ENCODE measurements at places on chromosomes 2 and 18.

- no peak for DNase-seq
Observed at GRCh38 chr2:99925960-99926359, 216.4 kb downstream of the AFF3 start.

- no peak for DNase-seq
Observed at GRCh38 chr2:47065771-47066380, 89.2 kb downstream of the STPG4 start.

DNA sequence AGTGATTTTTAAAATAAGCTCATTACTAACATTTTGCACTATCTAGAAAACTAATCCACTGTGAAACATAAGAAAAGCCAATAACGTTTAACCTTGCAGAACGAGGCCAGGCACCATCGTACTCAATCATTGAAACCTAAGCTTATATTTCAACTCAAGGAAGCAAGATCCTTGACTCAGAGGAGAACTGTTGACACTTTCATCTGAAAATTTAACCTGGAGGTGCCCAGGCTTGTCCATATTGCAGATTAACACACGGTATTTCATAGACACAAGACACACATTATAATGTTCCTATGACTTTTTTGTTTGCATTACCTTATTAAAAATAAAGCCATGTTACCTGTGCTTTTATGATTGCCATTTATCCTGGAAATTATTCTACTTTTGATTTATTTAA lies 89.6 kb downstream of the ZNF385B start:
- DNase-seq = no peak

GRCh38 chr18:30403278-30403677 lies 639.3 kb downstream of the DSC3 start:
- DNase-seq = no peak

DNA sequence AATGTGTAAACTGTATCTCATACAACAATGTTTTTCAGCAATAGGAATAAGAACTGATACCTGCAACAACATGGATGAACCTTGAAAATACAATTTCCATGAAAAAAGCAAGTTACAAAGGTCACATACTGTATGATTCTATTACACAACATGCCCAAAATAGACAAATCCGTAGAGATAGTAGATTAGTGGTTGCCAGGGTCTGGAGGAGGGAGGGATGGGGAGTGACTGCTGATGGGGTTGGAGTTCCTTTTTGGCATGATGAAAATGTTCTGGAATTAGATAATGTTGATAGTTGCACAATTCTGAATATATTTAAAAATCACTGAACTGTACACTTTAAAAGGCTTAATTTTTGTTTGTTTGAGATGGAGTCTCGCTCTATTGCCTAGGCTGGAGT lies 33.8 kb downstream of the UBXN4 start:
- no peak for DNase-seq

DNA sequence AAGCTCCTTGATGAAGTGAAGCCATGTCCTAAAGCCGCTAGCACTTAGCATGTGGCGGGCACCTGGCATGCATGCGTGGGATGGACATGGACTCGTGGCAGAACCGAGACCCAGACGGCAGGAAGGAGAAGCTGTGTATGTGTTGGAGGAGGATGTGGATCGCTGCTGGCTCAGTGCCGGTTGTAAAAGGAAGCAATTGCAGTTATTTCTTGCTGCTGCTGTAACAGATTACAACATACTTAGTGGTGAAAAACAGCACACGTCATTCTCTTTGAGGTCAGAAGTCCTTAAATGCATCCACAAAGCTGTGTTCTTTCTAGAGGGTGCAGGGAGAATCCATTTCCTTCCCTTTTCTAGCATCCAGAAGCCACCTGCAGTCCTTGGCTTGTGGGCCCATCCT lies 74.6 kb downstream of the AGAP1 start:
- no peak for DNase-seq

GRCh38 chr18:62629031-62629430 lies 86.3 kb upstream of the PHLPP1 start:
- DNase-seq = no peak

- DNase-seq = no peak
Observed at GRCh38 chr2:134148843-134149472, 104.9 kb upstream of the MGAT5 start.

GRCh38 chr2:143148757-143149156 lies 19.5 kb downstream of the ARHGAP15 start:
- DNase-seq = no peak

DNA sequence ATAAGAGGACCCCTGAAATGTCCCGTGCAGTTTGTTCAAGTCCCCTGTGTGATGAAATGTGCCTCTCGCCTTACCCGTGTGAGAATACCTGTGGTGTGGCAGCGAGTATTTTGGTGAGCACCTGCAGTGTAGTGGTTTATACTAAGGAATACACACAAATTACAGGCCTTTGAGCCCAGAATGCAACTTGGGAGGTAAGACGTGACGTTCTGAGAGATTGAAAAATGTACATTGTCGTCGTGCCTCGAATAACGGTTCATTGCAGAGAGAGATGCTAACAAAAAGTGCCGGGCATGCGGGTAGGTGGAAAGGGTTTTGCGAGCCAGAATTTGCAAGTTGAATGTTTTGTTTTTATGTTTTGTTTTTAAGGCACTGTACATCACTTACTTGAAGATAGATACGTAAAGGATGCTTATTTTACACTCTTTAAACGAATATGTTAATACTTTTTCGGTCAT lies 867 bp downstream of the RBBP8 start:
- DNase-seq = no peak

DNA sequence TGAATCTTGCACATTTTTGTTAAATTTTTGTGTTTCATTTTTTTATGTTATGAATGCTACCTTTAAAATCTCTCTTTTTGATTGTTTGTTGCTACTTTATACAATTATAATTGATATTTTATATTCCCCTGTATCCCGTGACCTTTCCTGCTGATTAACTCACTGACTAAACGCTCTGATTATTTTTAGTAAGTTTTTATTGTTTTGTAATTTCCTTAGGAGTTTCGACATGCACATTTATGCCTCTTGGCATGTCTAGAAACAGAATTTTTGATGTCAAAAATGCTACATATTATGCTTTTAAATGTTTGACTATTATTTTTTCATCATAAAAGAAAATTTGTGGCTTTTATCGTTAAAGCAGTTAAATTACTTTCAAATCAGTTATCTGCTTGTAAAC lies 1131.6 kb upstream of the TMEFF2 start:
- no peak for DNase-seq

DNA sequence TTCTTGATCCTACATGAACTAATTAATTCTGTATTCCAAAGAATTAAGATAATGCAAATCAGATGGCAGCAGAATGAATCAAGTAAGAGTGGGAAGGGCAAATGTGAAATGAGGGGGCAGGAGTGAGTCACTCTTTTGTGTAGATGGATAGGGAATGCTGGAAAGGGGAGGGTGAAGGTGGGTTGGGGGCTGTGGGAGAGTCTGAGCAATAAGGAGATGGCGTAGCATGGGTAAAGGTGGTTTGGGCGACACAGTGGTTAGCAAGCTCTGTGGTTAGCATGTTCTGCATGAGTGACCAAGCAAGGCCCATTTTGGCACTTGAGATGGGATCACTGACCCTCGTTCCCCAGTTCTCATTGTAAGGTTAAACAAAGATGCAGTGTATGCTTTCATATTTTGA lies 20.4 kb downstream of the GPD2 start:
- no peak for DNase-seq

DNA sequence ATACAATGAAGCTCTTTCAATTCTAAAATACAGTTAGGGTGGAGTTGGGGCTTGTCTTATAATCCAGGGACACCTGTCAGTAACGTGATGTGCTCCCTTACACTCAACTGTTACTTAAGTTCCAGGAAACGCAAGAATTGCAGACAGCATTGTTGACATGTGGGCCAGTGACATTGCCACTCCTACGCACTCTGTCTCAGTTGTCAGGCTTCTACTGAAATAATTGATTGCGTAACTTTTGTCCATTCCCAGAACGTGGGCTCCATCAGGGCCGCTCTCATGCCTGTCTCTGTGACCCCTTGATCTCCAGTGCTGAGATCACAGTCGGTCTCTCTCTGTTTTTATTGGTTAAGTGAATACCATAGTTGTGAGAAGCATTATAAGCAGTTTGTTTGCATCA lies 487.8 kb downstream of the GALR1 start:
- no peak for DNase-seq

- no peak for DNase-seq
Observed at GRCh38 chr2:238182362-238182761, 21.1 kb downstream of the ILKAP start.

- no peak for DNase-seq
Observed at GRCh38 chr2:159438284-159438683, 151.8 kb upstream of the WDSUB1 start.

- no peak for DNase-seq
Observed at GRCh38 chr2:170235860-170236679, 58.1 kb downstream of the MYO3B start.

DNA sequence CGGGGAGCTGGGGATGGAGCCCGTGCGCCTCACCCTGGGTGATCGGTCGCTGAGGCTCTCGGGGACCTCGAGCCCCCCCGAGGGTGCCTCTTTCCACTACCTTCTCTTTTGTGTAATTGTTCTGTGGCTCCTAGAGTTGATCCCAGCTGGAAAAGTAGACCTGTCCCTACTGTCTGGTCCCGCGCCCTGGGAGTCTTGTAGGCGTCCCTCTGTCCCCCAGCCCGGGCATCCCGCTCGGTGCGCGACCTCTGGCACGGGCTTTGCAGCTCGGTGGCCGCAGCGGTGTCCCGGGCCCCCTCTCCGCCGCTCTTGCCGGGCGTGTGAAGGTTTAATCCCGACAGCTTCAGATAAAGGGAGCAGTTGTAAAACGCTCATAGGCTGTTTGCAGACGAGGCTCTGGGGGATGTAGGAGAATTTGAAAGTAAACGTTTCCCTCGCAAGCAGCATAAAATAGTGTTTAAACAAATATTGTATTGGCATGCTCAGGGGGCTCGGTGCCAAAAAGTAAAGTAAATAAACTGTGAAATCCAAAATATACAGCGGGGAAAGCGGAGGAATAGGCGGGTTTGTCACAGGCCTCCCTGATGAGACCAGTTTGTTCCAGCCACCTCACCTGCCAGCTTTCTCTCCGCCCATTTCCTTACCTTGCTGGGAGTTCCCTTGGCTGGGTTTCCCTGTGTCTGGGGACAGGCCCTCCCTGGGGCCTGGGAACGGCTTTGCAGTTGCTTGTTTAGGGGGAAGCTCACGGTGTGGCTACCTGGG lies 1.9 kb downstream of the GLI2 start:
- DNase-seq = no peak

- DNase-seq = no peak
Observed at GRCh38 chr2:10058251-10059015, 15.1 kb downstream of the KLF11 start.

GRCh38 chr2:100761365-100761764 lies 58.6 kb upstream of the NPAS2 start:
- no peak for DNase-seq

- DNase-seq = no peak
Observed at GRCh38 chr18:40035966-40036365, 1919.1 kb upstream of the PIK3C3 start.

DNA sequence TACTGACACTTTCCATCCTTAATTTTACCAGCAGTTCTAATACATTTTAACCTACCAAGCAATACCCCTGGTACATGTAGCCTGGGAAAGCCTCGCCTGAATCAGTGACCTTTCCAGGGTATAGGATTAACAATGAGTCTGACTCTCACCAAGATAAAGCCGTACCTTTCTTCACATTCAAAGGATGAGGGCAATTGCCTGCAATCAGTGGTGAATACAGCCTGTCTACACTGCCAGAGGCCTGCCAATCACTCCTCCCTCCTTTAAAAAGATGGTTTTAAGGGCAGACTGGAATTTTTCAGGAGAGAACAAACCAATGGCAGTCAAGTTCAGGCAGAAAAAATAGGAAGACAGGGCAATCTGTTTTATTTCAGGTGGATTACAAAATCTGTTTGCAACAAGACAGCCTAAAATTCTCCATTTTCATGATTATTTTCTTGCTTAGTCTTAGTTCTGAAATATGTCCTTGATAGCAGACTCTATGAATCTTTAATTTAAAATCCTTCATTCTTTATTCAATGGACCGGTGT lies 4.8 kb downstream of the EPHA4 start:
- no peak for DNase-seq

DNA sequence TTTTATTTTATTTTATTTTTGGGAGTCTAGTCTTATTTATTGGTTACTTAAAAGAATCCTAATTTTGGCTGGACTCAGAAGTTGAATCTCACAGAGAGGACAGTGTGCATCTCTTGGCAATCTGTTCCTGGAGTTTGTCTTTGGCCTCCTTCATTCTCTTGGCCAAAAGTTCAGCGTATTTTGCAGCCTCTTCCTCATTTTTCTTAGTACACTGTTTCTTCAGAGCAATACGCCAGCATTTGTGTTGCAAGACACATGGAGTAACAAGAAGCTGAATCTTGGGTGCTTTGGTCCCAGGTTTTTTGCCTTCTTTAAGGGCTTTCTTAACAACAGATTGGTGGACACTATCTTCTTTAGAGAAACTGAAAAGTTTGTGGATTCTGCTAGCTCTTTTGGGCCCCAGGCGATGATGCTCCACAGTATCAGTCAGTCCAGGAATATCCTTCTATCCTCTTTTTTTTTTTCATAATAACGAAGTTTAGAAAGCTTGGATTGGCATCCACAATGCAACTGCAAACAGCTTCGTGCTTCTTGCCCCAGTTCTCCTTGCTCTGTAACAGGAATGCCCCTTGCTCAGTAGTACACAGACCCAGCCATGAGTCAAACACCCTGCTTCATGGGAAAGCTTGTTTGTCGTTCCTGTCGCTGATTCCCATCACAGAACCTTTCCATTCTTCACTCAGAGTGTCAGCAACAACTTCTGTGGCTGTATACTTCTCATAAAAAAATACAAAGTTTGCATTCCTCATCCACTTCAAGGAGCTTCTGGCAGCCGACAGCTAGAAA lies 34.8 kb upstream of the RFX8 start:
- no peak for DNase-seq

DNA sequence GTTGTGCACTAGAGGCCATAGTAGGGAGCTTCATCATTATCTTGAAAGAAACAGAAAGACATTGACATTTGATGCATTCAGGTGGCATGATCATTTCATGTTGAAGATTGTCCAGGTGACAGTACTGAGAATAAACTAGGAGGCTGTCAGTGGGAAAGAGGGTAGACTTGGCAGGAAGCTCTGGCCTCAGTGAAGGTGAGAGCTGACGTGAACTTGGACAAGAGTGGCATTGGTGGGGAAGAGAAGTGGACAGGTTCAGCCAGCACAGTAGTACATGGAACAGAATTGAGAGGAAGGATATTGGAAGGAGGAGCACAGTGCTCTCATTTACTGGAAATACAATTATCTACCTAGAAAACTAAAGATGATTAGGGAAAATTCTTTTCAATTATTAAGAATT lies 245.2 kb downstream of the CYRIA start:
- DNase-seq = no peak

GRCh38 chr18:45562567-45563479 lies 52.5 kb upstream of the SLC14A2 start:
- no peak for DNase-seq

- no peak for DNase-seq
Observed at GRCh38 chr2:40400336-40400953, 51.4 kb downstream of the SLC8A1 start.

DNA sequence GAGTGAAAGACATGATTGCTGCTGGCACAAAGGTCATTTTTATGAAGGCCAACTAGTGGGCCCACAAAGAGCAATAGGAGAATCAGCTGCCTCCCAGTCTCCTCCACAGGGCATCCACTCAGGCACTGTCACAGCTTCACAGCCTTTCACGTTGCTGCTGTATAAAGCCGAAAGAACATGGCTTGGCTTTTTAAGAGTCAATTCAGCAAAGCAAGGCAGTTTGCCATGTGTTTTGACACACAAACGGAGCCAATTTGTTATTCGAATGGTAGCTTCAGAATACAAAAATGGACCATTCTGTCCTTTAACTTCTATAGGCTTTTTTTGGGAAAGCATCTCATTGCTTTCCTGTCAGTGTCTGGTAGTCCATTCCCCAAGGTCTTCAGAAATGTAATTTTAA lies 283.4 kb upstream of the PARD3B start:
- no peak for DNase-seq

- DNase-seq = no peak
Observed at GRCh38 chr2:47126783-47127182, 28.3 kb downstream of the STPG4 start.

Data from activated T-cell treated with anti-CD3 and anti-CD28 coated beads, Interleukin-2, amount 50 U/mL, for 48 hours (primary cell).